ELR (cell line): ENCODE measurements at places on chromosomes 11 and 22.

GRCh38 chr11:111910676-111911562 is 651 bp downstream of the CRYAB start:
- DNase-seq, result no peak

DNA sequence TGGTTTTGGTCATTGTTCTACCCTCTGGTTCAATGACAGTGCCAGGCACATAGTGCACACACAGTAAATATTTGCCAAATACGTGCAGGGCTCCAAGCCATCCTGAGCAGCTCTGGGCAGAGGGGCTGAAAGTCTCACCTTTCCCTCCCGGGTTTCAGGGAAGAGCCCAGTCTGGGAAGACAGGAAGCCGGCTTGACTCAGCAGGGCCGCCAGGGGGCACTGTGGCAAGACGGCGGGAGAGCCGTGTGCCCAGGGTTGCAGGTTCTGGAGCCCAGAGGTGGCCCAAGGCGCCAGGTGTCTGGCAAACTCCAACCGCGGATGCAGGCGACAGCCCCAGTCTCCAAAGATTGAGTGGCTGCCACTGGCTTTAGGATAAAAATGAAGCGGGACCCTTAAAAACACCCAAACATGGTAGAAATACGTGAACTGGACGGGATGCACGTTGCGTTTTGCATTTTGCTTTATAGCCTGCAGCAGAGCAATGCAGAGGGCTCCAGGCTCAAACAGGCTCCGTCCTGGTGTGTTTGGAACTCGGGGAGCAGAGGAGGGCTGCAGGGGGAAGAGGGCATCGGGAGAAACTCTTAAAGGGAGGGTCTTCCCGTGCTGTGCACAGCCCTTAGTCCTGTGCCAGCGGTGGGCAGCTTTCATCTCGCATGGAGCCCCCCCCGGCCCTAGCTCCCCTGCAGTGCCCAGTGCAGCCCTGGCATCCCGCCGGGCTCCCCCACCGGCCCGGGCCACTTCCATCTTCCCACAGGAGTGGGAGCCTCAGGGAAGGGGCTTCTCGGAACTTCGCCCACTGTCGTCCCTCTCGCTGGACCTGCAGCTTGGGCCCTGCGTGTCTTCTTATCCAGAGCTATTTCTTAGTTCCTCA is 10.7 kb downstream of the KRTAP5-5 start:
- peak; percentile 45 for DNase-seq

DNA sequence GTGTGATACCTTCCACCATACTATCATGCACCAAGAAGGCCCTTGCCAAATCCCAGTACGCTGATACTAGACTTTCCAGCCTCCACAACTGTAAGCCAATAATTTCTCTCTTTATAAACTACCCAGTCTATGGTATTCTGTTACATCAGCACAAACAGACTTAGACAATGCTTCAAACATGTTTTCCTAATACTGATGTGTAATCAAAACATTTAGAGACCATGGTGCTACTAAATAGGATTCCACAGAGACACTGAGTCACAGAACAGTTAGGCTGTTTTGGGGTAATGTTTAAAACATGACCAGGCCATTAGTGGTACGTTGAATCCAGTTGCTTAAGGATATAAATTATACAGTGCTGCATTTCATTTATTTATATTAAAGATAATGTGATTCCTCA is 103.7 kb downstream of the PICALM start:
- no peak for DNase-seq

DNA sequence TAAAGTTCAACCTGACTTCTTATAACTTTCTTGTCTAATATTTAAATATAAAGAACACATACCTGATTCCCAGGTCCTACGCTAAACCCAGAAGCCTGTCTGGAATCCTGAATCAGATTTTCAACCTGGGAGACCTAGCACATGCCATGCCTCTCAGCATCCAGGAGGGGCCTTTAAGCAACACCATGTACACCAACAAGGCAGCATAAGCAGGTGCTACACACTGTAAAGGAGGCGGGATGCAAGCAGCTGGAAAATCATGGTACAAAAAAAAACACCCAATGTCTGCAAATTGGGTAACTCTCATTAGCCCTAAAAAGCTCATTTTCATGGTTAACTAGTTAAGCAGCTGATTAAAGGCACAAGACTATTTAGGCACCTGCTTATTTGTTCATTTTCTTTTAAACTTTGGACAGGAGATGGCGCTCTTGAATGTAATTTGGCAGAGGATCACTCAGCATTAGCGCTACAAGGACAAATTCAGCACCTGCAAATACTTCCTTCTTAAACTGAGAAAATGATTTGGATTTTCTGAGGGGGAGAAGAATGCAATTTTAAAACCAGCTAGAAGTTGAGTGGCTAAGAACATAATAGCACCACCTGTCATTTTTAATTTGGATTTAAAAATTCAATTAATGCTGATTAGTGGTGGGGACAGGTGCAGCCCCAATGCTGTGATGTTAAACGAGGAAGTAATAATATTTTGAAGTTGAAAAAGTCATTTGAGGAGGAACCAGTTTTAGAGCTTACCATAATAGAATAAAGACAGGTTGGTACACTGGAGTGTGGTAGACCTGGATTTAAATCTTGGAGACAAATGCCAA is 104.0 kb downstream of the FAR1 start:
- peak; percentile 72 for DNase-seq

DNA sequence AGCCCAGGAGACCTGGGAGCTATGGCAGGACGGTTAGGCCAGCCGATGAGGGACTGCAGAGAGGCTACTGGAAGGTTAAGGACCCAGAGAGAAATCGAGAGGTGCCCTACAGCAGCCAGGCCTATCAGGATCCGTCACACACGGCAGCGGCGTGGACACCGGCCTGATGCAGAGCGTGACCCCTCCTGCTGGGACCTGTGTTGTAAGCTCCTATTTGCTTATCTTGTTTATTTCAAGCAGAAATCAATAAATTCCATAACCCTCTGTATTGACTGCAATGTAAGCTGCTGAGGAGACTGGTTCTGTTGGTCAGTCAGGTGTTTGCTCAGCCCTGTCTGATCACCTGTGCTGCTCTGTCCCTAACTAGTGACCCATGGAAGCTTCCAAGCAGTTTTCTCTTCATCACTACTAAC is 39.9 kb downstream of the PPP2R1B start:
- DNase-seq, result no peak

DNA sequence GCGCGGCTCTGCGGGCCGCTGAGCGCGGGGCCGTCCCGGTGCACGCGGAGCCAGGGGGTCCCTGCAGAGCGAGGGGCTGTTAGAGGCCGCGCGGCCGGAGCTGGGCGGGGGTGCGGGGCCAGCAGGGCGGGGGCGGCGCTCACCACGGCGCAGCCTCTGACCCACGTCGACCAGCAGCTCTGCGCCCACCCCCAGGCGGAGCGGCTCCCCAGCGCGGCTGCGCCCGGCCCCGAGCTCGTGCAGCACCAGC is 385 bp upstream of the SCO2 start:
- DNase-seq, result no peak

DNA sequence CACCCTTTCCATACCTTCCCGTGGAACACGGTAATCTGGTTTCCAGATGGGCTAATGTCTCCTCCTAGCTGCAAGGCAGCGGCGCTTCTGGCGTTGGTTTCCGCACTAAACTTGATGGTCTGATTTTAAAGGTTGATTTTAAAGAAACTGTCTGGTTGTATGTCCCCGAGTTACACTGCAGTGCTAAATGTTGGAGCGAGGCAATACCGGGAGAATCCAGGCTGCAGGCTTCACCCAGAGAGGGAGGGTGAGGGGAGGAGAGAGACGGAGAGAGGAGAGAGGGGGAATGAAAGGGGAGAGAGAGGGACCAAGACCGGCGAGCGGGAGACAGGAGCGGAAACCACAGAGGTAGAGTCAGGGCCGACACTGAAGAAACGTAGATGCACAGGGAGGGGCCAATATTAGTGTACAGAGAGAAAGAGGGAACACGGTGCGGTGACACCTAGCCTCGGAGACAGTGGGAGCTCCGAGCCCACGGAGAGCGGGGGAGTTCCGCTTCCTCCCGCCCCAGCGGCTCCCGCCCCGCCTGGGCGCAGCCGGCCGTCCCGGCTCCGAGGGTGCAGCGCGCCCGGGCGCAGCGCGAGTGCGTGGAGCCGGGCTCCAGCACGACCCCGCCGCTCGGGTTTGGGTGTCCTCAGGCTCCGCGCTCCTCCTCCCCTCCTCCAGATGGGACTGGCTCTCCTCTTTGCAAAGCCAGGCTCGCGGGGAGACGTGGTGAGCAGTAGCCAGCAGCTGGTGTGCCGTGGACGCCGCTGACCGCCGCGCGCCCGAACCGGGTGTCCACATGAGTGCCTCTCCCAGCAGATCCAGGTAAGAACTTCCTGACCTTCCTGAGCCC is 71.9 kb upstream of the GRAMD1B start:
- peak; percentile 17 for DNase-seq

GRCh38 chr11:83449338-83449913 is 163.3 kb upstream of the CCDC90B start:
- no peak for DNase-seq

GRCh38 chr11:11247086-11247485 is 106.0 kb downstream of the CSNK2A3 start:
- no peak for DNase-seq

DNA sequence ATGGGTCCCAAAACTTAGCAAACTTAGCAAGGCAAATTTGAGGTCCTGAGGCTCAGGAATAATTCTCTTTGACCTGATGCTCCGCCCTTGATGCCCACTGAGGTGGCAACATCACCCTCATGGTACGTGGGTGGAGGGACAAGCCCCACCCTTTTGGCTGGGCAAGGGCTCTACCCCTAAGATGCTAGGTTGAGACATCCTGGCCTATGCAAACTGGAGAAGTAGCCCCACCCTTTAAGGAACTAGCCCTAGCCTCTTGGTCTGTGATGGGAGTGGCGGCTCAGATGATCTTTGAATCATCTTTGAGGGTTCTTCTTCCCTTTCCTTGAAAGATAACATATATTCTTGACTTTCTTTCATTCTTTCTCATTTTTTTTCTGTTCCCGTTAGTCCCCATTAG is 32.9 kb downstream of the CABIN1 start:
- DNase-seq, result no peak

- DNase-seq, result no peak
Measured at GRCh38 chr22:37449331-37450001, 22.2 kb upstream of the ELFN2 start.

- DNase-seq, result peak; percentile 76
Measured at GRCh38 chr11:65588199-65589054, 7.2 kb downstream of the KCNK7 start.

GRCh38 chr11:7473717-7474116 is 11.6 kb upstream of the OLFML1 start:
- DNase-seq, result no peak

- DNase-seq, result no peak
Measured at GRCh38 chr22:32788904-32789624, 12.4 kb upstream of the TIMP3 start.

GRCh38 chr11:82004537-82005213 is 729.0 kb downstream of the FAM181B start:
- no peak for DNase-seq

DNA sequence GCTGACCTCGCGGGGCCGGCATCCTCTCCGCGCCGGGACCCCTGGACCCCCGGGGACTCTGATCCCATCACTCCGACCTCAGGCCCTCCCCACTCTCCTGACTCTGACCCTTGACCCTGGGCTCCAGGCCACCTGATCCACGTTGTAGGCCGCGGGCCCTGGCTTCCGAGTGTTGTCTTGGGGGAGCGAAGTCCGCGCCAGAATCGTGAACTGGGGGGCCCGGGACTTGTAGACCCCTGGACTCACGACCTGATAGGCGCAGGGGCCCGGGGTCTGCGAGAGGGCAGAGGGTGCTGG is 716 bp upstream of the TYMP start:
- no peak for DNase-seq

DNA sequence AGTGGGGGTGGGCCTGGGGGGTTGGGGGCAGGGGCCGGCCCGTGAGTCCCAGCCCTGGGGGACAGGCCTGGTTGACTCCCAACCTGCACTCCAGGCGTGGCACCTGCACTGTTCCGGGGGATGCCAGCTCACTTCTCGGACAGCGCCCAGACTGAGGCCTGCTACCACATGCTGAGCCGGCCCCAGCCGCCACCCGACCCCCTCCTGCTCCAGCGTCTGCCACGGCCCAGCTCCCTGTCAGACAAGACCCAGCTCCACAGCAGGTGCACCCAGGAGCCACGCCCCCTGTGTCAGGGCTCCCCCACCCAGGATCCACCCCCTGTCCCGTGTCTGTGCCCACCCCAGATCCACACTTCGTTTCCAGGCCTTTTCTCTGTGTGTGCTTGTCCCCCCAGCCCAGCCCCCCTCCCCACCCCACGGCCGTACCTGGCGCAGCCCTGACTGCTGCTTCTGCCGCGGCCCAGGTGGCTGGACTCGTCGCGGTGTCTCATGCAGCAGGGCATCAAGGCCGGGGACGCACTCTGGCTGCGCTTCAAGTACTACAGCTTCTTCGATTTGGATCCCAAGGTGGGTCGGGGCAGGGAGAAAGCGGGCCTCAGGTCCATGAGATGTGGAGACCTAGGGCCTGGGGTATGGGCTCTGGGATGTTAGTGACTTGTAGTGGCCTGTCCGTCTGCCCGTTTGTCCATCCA is 4.8 kb downstream of the FERMT3 start:
- DNase-seq, result no peak

DNA sequence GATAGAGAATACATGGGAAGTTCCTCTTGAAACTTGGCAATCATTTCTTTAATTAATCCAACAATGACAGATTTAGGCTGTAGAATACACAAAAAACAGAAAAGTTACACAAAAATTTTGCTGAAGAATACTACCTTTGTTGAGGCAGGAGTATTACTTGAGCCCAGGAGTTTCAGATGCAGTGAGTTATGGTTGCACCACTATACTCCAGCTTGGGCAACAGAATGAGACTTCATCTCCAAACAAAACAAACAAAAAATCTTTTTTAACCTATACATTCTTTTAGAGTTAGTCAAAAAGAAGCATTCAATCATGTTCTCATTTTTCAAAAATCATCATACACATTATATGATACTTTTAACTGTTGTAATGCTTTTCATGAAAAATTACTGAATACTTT is 22.1 kb downstream of the UEVLD start:
- DNase-seq, result no peak

GRCh38 chr11:22879630-22880029 is 19.4 kb upstream of the CCDC179 start:
- peak; percentile 5 for DNase-seq

- no peak for DNase-seq
Measured at GRCh38 chr22:27877501-27877900, 41.6 kb downstream of the PITPNB start.

DNA sequence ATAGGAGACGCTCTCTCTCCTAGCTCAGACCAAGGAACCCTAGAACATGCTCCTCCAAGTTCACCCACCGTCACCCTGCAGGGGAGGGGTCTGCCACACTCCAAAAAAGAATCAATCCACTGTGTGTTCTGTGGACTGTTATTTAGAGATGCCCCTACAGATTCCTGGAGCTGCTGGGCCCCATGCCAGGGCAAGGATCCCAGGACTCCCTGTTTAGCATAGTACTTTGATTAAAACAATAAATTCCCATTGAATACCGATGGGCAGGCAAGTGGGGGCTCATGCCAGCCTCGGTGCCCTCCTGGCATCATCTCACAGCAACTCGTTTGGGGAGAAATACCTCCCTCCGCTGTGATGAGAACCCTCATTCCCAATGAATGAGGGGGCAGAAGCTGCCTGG is 247.5 kb downstream of the ST3GAL4 start:
- no peak for DNase-seq

GRCh38 chr11:79498667-79499066 is 57.8 kb upstream of the TENM4 start:
- no peak for DNase-seq

GRCh38 chr11:4185561-4185960 is 91.0 kb downstream of the RRM1 start:
- no peak for DNase-seq
